Activated naive CD4-positive, alpha-beta T cell treated with anti-CD3 and anti-CD28 coated beads for 36 hours (primary cell): ENCODE measurements at places on chromosomes 5 and 9.

DNA sequence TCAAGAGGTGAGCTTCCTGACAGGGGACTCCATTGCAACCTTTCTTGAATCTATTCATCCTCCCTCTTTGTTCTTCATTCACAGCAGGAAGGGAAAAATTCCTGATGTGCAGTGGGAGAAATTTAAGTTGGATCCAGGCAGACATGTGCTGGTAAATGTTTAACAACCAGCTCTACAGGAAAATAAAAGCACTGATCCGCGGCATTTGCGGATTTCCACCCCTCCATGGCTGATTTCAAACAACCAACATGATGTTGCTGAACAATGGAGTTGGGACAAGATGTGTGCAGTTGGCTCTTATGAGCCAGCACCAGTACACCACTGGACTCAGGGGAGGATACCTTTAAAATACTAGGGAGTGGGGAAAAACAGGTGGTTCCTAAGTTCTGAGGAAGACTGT is 47.0 kb downstream of the SPRY4 start:
- H3K36me3 ChIP-seq, result no peaks in the 10 kb centered on the region
- no peak overlapping the region for H3K4me3 ChIP-seq
- no peaks in the 10 kb centered on the region for H3K4me1 ChIP-seq

DNA sequence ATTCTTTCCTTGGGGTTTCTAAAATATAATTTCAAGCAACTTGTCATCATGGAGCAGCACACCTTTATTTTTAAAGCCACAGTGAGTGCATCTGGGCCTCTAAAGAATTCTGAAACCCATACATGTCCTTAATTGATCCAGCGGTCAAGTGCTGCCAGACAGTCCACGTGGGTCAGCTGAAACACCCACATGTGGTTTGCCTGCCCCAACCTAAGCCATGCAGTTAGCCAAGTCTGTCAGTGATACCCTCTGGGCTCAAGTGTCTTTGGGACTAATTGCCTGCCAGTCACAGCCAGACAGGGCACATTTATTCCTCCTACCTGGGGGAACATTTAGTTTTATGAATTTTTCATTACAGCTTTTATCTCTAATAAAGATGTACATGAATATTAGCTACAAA is 291.4 kb upstream of the SLC30A5 start:
- no peak overlapping the region for H3K4me3 ChIP-seq
- peaks cover 3% of the 10 kb centered on the region for H3K27me3 ChIP-seq
- DNase-seq, result no peak

DNA sequence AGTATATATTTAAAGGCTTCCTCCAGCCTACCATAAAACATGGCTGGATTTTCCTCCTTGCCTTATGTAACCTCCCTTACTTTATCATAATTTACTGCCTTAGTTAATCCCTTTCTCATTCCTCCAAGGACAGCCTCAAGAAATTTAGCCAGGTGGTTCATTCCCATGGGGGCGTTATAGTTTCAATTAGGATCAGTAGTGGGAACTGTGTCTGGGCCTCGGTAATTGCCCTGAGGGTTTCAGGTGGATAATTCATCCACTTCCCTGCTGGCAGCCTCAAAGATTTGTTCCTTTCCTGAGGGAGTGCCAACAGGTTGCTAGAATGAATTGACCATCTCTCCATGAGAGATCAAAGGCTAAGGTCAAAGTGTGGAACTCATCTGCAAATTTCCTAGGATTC is 4.3 kb upstream of the GM2A start:
- H3K27me3 ChIP-seq, result no peaks in the 10 kb centered on the region
- peaks cover 35% of the 10 kb centered on the region for H3K4me1 ChIP-seq
- H3K36me3 ChIP-seq, result no peaks in the 10 kb centered on the region
- H3K4me3 ChIP-seq, result no peak overlapping the region
- H3K27ac ChIP-seq, result no peak overlapping the region

DNA sequence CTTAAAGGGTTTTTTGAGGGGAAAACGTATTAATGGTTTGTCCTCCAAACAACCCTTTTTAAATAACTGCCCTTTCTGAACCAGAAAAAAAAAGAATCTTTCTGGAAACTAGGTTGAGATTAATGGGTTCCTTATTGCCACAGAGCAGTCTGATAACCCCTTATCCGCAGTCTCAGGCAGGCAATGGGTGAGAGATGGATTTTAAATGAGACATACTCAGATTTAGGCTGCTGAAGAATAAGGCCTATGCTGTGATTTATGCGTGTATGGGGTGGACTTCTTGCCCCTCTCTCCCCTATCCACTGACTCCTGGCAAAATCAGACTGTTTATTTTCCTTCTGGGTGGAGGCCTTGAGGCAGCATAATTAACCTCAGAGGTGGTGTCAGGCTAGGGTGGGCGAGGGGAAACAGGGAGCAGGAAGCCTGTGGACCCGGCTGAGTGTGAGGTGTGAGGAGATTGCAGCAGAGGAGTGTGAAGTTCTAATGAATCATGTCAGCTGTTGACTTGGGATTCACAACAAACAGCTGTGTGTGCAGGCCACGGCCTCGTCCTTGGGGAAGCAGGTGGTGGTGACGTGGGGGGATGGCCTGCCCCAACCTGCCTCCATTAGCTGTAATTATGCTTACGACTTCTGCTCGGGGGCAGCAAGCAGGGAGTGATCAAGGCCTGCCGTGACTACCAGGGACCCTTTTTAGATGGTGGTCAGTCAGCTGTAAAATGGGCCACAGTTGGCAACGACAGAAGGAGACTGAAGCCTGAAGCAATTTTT is 196.4 kb downstream of the SEMA6A start:
- no peak for DNase-seq
- peaks cover 4% of the 10 kb centered on the region for H3K4me1 ChIP-seq
- no peak overlapping the region for H3K27ac ChIP-seq
- H3K27me3 ChIP-seq, result no peaks in the 10 kb centered on the region

- H3K4me3 ChIP-seq, result no peak overlapping the region
- H3K27me3 ChIP-seq, result peaks cover 7% of the 10 kb centered on the region
- no peaks in the 10 kb centered on the region for H3K4me1 ChIP-seq
- H3K36me3 ChIP-seq, result no peaks in the 10 kb centered on the region
- H3K27ac ChIP-seq, result no peak overlapping the region
These were observed 136.9 kb upstream of the EGFLAM start for GRCh38 chr5:38121420-38121819.

DNA sequence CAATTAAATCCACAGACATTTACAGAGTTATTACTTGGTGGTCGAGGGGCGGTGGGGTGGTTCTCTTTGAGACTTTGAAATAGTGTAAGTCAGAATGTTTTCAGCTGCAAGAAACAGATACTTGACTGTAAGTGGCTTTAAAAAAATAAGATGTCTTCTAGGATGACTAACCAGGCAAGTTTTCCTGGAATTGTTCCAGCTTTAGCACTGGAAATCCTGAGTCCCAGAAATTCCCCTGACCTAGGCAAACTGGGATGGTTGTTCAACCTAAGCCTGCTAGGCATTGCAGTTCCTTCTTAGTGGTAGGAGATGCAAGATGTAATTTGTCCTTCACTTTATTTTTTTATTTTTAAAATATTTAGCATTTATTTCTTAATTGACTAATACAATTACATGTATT is 169.5 kb upstream of the POC5 start:
- H3K4me1 ChIP-seq, result no peaks in the 10 kb centered on the region
- H3K36me3 ChIP-seq, result no peaks in the 10 kb centered on the region
- DNase-seq, result no peak
- H3K27ac ChIP-seq, result no peak overlapping the region
- no peak overlapping the region for H3K4me3 ChIP-seq

GRCh38 chr9:34575862-34576596 is 13.5 kb downstream of the CNTFR start:
- no peak overlapping the region for H3K27ac ChIP-seq
- no peak overlapping the region for H3K4me3 ChIP-seq
- peaks cover 50% of the 10 kb centered on the region for H3K27me3 ChIP-seq
- no peak for DNase-seq

- no peaks in the 10 kb centered on the region for H3K27me3 ChIP-seq
- H3K4me1 ChIP-seq, result no peaks in the 10 kb centered on the region
- no peak overlapping the region for H3K4me3 ChIP-seq
These were observed 55.8 kb downstream of the JAK2 start for GRCh38 chr9:5040730-5041389.

- peak overlapping the region; percentile 40 for H3K4me3 ChIP-seq
- no peaks in the 10 kb centered on the region for H3K36me3 ChIP-seq
- peaks cover 46% of the 10 kb centered on the region for H3K27me3 ChIP-seq
- peaks cover 8% of the 10 kb centered on the region for H3K4me1 ChIP-seq
These were observed 488 bp downstream of the COL15A1 start for GRCh38 chr9:98944057-98944733.

- DNase-seq, result no peak
- peaks cover 29% of the 10 kb centered on the region for H3K27me3 ChIP-seq
- no peaks in the 10 kb centered on the region for H3K36me3 ChIP-seq
These were observed 70.3 kb downstream of the ZNF366 start for GRCh38 chr5:72436796-72437471.

- no peaks in the 10 kb centered on the region for H3K36me3 ChIP-seq
- H3K27me3 ChIP-seq, result no peaks in the 10 kb centered on the region
- no peaks in the 10 kb centered on the region for H3K4me1 ChIP-seq
These were observed 72.4 kb upstream of the NTRK2 start for GRCh38 chr9:84597131-84597530.

DNA sequence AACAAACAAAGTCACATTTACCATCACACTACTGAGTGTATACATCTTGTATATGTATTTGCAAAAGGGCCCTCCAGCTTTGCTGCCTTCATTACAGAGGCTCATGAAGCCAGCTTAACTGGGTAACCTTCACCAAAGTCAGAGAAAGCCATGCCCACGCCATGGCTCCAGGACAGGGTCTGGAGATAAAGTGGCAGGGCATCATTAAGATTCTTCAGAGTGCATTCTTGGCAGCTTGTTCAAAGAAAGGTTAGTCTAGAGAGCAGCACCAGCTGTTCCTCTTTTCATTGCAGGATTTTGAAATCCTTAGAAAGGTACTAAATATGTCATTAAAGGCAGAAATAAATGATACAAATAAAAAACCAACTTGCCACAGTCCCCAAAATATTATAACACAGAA is 333.2 kb downstream of the NDUFS4 start:
- H3K4me1 ChIP-seq, result no peaks in the 10 kb centered on the region
- no peak overlapping the region for H3K4me3 ChIP-seq

DNA sequence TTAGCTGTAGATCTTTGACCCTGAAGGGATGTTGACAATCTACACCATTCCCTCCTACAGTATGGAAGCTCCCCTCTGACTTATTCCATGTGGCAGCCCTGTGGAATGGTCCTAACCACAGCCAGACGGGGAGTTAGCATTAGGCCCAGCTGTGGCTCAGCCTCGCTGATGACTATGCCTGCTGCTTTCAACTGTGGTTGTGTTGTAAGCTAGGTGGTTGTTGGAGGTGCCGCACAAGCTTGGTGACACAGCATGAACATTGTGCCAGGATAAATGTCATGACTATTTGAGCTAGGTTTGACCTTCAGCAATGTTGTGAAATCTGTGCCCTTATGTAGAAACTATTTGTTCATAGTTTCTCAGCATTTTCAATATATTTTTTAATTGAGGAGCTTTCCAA is 40.6 kb downstream of the SGCD start:
- no peaks in the 10 kb centered on the region for H3K4me1 ChIP-seq
- no peak for DNase-seq
- H3K27me3 ChIP-seq, result peaks cover 12% of the 10 kb centered on the region
- H3K27ac ChIP-seq, result no peak overlapping the region

GRCh38 chr5:71738662-71739361 is 19.7 kb downstream of the CARTPT start:
- no peak overlapping the region for H3K27ac ChIP-seq
- peaks cover 2% of the 10 kb centered on the region for H3K27me3 ChIP-seq
- no peak overlapping the region for H3K4me3 ChIP-seq
- H3K36me3 ChIP-seq, result no peaks in the 10 kb centered on the region
- H3K4me1 ChIP-seq, result no peaks in the 10 kb centered on the region

DNA sequence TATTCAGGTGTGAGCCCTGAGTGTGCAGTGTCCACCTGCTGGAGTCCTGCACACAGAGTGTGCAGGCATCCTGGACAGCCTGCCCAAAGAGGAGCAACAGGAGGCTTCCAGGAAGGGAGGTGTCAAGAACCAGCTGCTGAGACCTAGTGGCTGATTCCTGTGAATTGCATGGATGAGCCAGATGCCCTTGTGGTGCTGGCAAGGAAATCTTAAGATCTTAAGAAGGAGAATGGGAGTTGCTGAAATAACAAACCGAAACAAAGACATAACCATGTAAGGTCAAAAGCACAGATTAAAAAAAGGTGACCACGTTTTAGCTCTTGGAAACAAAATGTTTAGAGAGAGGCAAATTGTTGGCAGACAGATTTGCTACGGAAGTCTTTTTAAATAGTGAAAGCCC is 29.3 kb upstream of the RPS23 start:
- H3K27me3 ChIP-seq, result peaks cover 4% of the 10 kb centered on the region
- no peak overlapping the region for H3K27ac ChIP-seq
- no peak for DNase-seq

- no peaks in the 10 kb centered on the region for H3K4me1 ChIP-seq
- no peak overlapping the region for H3K4me3 ChIP-seq
- no peak for DNase-seq
- no peaks in the 10 kb centered on the region for H3K36me3 ChIP-seq
- no peak overlapping the region for H3K27ac ChIP-seq
These were observed 555.8 kb upstream of the CLINT1 start for GRCh38 chr5:158414780-158415179.

- H3K36me3 ChIP-seq, result no peaks in the 10 kb centered on the region
- no peak overlapping the region for H3K27ac ChIP-seq
- H3K4me1 ChIP-seq, result no peaks in the 10 kb centered on the region
- DNase-seq, result no peak
- H3K4me3 ChIP-seq, result no peak overlapping the region
These were observed 226.7 kb downstream of the SYK start for GRCh38 chr9:91028166-91028827.

GRCh38 chr9:126517833-126518356 is 95.8 kb upstream of the LMX1B start:
- no peak overlapping the region for H3K27ac ChIP-seq
- no peak overlapping the region for H3K4me3 ChIP-seq
- no peaks in the 10 kb centered on the region for H3K36me3 ChIP-seq
